CD8-positive, alpha-beta memory T cell (primary cell): ENCODE measurements at places on chromosomes 1 and 21.

GRCh38 chr1:15940110-15941043, 35.5 kb downstream of the ZBTB17 start:
- DNase-seq = no peak

DNA sequence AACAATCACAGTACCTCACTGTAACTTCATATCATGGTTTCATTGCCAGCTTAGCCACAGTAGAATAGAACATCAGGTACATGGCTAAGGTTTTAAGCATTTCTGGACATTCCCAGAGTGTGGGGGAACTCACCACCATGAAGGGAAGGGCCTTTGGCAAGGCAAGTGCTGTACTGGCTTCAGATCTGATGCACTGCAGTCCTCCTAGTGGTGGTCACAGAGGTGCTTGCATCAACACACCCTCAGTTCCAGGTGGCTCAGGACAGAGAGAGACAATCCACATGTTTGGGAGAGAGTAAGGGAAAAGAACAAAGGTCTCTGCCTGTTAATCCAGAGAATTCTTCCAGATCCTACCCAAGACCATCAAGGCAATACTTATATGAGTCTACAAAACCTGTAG, 528.4 kb upstream of the RGS18 start:
- DNase-seq = no peak

- no peak for DNase-seq
Measured at GRCh38 chr1:93617670-93618499, 63.8 kb downstream of the BCAR3 start.

DNA sequence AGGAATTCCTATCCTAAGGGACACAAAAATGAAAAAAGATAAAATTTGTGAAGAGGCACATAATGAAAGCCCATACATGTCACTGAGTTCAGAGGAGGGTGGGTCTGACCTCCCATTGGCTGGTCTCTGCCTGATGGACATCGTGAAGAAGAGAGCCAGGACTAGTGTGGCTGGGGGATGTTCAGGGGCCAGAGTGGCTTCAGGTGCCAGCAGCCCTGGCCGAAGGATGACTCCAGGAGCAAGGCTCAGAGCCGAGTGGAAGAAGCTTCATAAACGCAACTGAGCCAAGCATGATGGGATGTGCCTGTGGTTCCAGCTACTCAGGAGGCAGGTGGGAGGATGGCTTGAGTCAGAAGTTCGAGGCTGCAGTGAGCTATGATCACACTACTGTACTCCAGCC, 56.9 kb upstream of the ATP5PO start:
- no peak for DNase-seq

GRCh38 chr21:41397471-41397891, 28.6 kb upstream of the MX1 start:
- no peak for DNase-seq

DNA sequence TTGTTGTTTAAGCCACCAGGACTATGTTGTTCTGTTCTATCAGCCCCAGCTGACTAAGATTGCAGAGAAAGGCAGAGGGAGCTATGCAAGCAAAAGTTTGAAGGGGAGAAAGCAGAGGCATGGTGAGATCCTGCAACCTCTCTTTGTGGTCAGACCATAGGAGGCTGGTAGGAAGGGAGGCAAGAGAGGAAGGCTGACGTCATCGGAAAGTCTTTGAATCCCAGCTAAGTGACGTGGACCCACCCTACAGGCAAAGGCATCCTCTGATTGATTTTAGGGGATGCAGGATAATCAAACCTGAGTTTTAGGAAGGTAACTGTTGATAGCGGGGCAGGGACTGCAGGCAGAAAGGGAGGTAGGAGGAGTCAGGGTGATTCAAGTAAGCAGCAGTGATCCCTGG, 23.3 kb upstream of the TNNI1 start:
- DNase-seq = no peak

GRCh38 chr1:11984576-11984975, 4.3 kb downstream of the MFN2 start:
- no peak for DNase-seq

DNA sequence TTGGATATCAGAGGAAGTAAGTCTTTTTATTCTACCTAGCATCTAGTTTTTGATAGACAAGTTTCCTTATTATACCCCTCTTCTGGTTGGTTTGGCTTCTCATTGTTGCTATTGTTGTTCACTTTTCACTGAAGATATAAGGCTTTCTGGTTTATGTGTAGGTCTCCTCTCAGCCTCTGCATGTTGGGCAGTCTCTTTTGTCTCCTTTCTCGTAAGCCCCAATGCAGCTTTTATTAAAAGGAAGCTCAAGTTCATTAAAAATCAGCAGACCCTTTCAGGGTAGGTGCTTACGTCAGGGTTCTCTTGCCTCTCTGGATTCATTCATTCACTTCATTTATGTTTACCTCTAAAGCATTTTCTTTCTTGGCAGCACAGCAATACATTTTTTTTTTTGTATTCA, 4.8 kb upstream of the DHX9 start:
- no peak for DNase-seq
